ENCODE measurements at places on chromosomes 6 and 20.

DNA sequence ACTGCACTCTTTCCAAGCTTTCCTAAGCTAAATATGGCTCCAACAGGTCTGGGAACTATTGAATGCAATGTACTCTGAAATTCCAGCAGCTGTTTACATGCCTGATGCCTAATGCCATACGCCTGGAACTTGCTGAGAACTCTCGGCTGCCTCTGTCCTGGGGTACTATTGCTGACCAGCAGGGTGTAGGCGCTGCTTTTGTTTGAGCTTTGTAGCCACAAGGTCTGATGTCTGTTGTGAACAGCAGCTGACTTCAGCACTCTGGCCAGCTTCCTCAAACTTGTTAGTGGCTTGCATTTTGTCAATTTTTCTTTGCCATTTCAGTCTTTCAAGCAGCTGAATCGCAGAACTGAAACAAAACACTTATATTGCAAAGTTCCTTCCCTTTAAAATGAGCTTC, 26.7 kb downstream of the SAYSD1 start:
- DNase-seq, result no peak

DNA sequence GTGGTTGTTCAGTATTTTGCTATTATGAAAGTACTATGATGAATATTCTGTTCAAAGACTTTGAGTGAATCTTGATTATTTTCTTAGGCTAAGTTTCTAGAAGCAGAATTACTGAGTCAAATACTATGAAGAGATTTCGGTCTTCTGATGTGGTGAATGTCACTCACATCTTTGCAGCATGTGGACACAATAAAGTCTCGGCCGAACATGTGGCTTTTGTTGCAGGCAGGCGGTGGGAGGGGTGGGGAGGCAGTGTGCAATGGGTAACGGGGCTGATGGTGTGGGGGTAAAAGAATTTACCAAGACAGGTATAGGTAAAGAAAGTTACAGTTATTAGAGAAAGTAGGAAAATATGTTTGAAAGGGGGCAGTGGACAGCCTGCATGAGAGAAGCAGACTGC, 156.4 kb upstream of the DTNBP1 start:
- no peak for DNase-seq

GRCh38 chr6:37501632-37502491, 2.2 kb upstream of the CCDC167 start:
- DNase-seq, result no peak

DNA sequence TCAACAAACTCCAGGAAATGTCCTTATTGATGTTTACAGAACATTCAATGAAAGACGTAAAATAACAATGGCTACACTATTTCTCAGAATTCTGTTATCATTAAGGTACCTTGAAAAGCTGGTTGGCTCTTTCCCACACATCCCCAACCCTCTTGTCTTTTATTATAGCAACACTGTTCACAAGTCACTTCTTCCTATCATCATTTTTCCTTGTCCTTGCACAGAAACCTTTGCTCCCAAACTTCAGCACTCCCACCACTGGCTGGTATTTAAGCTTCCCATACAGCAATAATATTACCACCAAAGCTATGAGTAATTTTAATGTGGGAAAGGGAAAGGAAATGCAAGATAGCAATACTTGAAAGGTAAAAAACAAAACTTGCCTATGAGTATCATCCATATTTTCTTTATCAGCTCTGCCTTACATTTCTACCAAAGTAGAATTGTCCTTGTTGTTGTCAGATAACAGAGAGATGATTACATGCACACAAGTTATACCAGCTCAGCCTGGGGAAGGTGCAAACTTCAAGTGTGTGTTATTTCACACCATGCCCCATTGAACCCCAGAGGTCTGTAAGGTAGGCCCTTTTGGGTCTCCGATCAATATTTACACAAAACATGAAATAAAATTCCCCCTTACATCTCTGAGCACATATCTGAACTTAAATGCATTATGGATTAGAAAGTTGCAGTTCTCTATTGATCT, 32.2 kb downstream of the ARHGAP18 start:
- no peak for DNase-seq

DNA sequence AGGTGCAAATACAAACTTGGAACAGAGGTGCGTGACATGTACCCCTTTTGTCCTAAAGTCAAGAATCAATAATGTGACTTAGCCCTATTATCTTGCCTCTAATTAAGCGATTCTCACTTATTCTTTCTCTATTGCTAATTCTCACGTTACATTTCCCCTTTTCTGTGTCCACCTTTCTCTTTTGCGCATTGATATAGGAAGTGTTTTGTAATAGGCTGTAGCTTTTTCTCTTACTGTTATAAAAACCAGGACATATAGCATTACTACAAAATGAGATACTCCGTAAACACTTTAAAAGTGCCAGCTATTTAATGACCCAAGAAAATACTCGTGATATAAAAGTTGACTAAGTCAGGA, 669 bp upstream of the TMEM30A start:
- DNase-seq, result no peak

All from activated CD8-positive, alpha-beta memory T cell treated with anti-CD3 and anti-CD28 coated beads for 1 hour (primary cell).